Fibroblast of skin of scalp (primary cell): ENCODE measurements at places on chromosomes 7 and 10.

DNA sequence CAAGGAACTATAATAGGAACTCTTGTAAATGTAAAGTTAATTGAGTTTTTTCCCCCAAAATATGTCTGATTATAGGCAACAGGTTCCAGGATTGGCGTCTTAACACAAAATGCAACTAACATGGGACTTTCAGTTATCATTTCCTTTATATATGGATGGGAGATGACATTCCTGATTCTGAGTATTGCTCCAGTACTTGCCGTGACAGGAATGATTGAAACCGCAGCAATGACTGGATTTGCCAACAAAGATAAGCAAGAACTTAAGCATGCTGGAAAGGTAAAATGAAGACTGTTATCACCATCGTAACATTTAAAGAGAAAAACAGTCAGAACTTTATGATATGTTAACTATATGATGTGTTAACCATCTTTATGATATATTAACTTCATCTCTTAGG, 63.7 kb downstream of the SP8 start:
- DNase-seq: no peak

DNA sequence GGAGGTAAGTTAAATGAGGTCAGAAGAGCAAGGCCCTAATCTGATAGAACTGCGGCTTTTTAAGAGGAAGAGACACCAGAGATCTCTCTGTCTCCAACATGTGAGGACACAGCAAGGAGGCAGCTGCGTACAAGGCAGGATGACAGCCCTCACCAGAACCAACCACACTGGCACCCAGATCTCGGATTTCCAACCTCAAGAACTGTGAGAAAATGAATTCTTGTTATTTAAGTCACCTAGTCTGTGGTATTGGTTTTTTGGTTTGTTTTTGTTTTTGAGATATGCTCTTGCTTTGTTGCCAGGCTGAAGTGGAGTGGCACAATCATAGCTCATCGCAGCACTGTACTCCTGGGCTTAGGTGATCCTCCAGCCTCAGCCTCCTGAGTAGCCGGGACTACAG, 127.2 kb downstream of the DLG5 start:
- no peak for DNase-seq

GRCh38 chr10:244227-244626, 109.0 kb downstream of the ZMYND11 start:
- no peak for DNase-seq

DNA sequence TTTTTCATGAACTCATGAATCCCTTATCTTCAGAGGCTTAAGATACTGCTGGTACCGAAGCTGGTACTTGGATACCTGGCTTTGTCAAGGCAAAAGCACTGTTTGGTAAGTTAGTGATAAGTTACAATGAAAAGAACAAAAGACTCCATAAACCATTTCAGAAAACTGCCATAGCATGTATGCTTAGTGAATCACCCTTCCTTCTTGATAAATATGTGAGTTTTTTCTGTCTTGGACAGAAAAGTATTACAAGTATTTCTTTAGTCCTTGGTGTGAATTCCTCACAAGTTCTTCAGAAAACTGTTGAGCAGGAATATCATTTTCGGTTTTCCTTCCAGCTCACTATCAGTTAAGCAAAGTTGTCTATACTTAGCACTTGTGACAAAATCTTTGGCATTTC, 25.6 kb downstream of the PUS7 start:
- peak; percentile 78 for DNase-seq

DNA sequence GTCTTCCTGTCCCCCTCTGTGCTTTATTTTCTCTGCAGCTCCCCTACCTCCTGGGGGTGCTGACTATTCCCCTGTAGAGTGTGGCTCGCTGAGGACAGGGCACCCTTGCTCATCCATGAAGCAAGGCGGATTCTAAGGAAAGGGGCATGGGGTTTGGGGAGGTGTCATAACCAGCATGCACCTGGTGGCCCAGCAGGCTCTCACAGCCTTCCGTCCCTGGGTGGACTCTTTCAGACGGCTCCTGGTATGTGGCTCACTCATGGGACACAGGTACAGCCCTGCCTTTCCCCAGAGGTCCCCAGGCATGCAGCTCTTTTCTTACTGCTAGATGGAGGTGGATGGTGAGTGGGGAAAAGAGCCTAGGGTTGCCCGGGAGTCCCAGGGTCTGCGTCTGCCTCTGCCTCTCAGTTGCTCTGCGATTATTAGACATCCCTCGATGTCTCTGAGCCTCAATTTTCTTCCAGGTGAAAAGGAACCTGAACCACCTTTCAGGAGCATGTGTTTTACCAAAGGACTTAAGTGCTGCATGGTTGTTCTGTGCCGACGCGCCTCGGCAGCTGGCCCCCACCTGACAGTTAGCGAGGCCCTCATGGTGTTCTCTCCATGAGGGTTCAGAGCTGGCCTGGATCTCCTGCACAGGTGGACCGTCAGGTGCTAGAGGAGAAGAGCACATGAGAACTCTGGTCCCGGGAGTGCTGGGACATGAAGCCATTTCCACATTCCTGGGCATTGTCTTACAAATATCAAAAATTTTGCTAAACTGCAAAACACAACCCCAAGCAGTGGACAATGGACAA, 172.5 kb upstream of the SHH start:
- no peak for DNase-seq
